Activated T-helper 1 cell treated with anti-CD3 and anti-CD28 coated beads, Interleukin-2, amount 50 U/mL, for 16 hours (primary cell): ENCODE measurements at places on chromosomes 2 and 18.

DNA sequence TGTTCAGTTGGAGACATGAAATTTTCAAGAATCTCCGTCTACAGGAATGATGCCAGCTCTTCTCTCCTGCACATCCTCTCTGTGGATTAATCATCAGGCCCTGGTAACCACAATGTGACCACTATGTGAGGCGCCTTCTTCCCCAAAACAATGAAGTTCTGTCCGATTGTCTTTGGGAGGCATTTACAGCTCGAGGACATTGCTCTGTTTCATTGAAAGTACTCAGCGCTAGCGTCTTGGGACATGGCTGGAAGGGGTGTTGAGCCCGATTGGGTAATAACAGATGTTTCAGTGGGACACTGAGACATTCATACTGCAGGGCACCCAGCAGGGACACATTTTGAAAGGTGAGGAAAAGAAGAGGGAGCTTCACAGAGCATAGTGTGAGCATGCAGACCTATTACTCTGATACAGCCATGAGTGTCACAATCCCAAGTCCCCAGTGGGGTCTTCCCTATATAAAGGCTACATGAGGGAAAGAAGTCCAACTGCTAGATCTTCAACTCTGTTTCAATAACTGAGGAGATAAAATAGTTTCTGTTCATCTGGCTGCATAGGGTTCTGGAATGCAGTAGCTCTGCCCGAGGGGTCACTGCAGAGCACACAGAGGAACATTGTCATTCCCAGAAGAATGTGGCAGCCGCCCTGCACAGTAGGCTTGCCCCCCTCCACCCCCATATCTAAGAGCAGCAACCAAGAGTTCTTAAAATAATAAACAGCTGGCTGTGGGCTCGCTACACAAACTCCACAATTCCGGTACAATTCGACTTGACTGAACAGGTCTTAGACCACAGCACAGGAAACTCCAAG is 237.3 kb downstream of the OSR1 start:
- no peak for DNase-seq

DNA sequence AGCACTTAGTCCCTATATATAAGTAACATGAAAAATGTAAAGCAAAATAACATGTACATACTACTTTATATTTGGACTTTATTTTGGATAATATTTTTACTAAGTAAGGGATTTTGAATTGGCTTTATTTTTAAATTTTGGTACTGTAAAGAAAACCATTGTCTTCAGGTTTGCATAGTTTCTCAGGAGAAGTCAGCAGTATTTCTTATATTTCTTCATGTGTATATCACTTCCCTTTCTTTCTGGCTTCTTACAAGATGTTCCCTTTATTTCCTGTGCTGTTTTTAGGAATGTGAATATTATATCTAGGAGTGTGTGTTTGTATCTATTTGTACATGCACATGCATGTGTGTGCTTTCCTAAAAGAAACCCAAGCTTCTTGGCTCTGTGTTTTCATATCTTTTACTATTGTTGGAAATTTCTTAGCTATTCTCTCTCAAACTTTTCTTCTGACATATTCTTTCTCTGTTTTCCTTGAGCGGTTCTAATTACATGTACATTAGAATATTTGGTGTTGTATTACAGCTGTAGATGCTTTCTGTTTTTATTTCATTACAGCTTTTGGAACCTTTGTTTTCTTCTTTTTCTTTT is 1549.7 kb upstream of the ACVR2A start:
- no peak for DNase-seq

DNA sequence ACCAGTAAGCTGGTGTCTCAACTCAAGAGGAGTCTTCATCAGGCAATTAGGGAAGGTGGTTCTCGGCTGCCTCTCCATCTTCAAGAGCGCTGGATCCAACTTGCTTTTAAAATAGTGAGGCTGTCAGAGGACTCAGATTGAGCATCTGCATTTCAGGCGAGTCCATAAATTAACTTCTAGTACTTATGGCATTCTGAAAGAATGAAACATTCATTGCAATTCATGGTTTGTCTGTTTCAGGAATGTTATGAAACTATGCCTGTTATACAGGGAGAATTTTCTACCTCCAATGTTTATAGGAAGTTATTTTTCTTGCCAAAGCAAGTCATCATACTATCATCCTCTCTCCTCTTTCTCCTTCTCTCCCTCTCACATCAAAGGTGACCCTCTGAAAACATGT is 883.2 kb downstream of the SLC4A3 start:
- DNase-seq, result no peak

- DNase-seq, result no peak
Measured at GRCh38 chr2:61178603-61179545, 16.9 kb downstream of the C2orf74 start.
